Calu3 (cell line): ENCODE measurements at places on chromosomes 7 and 10. TPM values are rescaled to one million over a fixed set of nuclear protein-coding genes. Genes with fewer than 3 reads are reported as not detected.

The GPR26 gene
- not detected in 2 replicates for total RNA-seq

The TRIM50 gene
- not detected in 2 replicates for total RNA-seq

The LRRTM3 gene
- total RNA-seq = not detected in 2 replicates

The OPN4 gene
- not detected in 2 replicates for total RNA-seq

The SEMA3C gene
- 61.1 and 67.7 TPM in 2 replicates for total RNA-seq

The PIK3AP1 gene
- total RNA-seq = 114 and 117 TPM in 2 replicates
